Anterior cingulate cortex (tissue), 58 donors: ENCODE measurements at places on chromosomes 11 and 22.

DNA sequence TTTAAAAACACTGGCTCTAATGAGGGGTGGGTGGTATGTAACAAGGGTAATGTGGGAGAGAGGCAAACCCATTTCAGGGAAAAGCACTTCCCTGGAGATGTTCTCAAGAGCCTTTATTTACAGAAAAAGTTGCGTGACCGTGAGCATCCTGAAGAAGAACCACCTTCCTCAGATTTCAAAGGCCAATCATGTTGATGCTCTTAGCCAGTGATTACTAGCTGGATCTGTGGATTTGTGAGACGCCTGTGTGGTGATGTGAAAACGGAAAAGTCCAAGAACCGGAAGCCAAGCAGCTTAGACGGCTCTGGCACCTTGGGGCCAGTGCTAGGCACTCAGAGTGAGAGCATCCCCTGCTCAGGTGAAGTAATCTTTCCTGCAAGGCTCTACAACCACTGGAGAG lies 12.6 kb upstream of the UBASH3B start:
- no peak for DNase-seq

DNA sequence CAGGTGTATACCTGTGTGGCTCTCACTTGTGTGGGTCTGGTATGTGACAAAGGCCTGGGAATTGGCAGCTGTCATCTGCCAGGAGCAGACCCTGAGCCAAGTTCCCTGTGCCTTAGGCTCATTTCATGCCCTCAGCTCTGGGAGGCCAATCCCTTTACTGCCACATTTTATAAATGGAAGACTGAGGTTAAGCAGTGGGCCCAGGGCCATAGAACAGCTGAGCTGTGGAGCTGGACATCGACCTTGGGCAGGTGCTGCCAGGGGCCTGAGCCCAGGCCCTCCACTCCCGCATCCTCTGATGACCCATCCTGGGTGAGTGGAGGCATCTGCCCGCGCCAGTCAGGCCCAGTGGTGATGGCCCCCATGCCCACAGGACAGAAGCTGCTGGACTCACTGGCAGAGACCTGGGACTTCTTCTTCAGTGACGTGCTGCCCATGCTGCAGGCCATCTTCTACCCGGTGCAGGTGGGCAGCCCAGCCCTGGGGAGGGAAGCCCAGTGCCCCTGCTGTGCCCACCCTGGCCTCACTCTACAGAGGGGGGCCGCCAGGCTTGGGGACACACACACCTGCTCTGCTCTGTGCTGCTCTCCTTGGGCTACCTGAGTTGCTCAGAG lies 20.9 kb upstream of the ARHGAP8 start:
- DNase-seq: no peak

- no peak for DNase-seq
These were observed 6.5 kb downstream of the RTN3 start for GRCh38 chr11:63687845-63688244.

DNA sequence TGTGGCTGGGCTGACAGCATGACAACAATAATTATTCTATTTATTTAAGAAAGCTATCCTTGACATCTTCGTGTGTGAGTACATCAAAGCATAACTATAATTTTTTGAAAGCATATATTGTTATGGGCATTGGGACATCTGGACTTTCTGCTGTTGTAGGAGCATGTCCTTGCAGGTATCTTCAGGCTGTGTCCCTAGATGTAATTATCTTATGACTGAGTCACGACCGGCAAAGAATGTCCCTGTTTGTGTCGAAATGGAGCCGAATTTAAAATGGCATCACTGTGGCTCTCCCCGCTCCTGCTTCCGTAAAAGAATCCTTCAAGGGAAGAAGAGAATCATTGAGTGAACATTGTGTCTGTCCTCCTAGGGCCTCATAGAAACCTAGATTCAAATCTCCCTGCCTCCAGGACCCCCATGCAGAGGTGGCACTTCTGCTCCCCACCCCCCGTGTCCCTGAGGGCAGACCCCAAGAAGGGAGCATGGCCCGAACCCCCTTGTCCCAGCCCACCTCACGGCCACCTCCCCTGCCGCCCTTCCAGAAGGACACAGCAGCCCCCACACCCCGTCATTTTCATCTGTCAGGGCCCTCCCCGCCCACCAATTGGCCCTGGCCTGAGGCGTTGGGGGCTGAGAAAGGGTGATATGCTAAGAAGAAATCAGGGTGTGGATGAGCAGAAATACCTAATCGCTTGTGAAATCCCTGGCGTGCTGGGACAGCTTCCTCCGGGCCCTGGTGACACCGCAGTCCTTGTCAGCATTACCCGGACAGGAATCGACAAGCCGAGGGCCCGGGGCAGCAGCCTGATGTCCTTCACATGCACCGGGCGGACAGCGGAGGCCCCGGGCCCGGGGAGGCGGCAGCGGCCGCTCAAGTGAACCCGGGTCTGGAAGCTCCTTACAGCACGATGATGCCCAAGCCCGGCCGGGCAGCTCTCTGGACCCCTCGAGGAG lies 48.6 kb upstream of the SLC22A12 start:
- DNase-seq: no peak

DNA sequence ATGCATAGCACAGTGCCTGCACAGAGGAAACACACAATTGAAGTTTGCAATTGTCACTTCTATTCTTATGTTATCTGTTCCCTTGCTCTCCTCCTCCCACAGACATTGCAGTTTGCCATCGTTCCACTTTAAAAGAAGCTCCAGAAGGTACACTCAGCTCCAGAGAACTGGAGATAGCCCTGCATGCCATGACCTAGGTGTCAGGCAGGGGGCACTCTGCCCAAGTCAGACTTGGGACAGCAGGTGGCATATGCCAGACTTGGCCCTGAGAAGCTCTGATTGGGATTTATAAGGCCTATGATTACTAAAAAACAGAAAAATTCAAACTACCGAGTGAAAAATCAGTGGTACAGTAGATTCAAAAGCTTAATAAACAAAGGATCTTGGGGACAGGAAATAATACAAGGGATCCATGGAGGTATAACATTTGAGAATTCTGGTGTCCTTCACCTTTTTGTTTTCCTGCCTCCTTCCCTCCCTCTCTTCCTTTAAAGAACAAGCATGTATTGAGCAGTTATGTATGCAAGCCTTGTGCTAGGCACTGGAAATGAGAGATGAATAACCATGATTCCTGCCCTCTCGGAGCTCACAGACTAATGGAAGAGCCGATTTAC lies 40.0 kb downstream of the TENM4 start:
- DNase-seq: no peak

GRCh38 chr11:11141065-11141464 lies 212.0 kb downstream of the CSNK2A3 start:
- no peak for DNase-seq

DNA sequence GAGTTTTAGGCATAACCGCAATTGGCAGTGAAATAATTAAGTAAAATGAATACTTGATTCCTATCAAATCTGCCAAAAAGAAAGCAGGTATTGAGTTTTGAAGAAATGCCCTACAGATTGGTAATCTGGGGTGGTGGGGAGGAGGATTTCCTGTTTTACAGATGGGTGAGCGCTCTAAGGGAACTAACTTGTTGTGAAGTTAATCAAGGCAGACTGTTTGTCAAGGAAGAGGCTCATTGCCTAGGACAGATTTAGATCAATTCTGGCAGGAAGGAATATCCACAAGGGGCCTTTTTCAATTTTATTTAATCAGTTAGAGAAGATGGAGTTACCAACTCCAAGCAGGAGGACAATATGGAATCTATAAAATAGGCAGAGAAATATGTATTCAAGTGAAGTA lies 271.5 kb upstream of the CCDC90B start:
- no peak for DNase-seq

- DNase-seq: no peak
These were observed 785 bp downstream of the CLPB start for GRCh38 chr11:72433455-72434036.

DNA sequence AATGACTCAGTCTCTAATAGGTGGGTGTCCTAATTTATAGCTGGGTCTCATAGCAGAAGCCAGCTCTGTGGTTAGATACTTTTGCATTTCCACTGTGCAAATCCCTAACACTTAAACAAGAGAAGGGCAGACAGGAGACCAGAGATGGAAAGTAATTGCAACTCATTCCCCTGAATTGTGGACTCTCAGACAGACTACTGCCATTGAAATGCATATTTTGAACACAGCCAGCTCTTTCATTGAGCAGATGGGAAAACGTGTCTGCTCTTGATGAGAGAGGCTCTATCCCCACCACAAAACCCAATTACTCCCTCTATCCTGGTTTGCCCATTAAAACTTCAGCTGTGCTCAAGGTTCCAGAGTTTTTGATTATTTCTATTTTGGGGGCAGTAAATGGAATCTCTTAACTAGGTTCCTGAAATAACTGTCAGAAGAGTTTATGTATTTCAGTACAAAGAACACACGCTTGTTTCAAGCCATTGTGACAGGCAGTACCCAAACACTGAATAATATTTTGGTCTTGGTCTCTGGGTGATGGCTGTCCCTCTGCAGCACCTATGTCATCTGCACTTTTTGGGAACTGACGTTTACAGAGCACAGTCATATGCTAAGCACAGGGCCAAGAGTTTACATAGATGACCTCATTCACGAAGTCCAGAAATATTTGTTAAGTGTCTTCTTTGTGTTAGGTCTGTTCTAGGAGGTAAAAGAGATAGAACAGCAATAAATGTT lies 41.7 kb downstream of the FAM227A start:
- no peak for DNase-seq

- no peak for DNase-seq
These were observed 583.4 kb downstream of the SOX6 start for GRCh38 chr11:15772981-15773380.

DNA sequence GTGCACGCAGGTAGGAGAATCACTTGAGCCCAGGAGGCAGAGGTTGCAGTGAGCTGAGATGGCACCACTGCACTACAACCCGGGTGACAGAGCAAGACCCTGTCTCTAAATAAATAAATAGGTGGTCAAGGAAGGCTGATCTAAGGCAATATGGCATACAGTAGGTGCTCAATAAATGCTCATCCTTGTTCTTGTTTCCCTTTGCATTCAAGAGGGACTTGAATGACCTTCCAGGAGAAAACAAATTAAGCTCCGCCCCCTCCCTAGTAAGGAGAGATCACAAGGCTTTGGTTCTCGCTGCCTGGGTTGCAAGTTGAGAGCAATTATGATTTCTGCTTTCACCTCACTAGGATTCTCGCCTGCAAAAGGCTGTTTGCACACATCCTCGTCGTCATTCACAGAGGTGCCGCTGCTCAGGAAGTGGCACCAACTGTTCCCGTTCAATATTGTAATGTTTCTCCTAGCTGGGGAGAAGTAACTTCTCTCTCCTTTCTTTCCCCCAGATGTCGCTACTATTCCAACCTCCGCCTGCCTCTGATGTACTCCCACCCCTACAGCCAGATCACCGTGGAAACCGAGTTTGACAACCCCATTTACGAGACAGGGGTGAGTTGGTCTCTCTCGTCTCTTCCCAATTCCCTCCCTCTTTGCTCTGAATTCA lies 51.8 kb upstream of the ASPHD2 start:
- DNase-seq: no peak
